ENCODE measurements at places on chromosomes 3 and 15.

GRCh38 chr15:63758341-63758740 is 75.4 kb downstream of the HERC1 start:
- no peak for DNase-seq

DNA sequence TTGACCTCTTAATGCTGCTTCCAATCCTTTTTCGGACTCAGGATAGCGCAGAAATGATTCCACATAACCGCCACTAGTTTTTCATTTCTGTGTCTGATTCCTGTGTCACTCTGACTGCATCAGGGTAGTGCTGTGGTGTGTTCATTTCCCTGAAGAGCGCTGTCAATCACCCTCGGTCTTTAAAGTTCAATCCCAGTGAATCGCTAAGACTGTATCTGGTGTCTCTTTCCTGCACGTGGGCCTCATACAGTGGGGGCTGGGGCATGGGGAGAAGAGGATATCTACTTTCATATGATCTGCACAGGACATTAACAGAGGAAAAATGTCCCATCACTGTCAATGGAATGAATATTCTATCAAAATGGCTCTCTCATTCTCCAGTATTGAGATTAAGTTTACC is 32.9 kb upstream of the BNIP2 start:
- DNase-seq = no peak

DNA sequence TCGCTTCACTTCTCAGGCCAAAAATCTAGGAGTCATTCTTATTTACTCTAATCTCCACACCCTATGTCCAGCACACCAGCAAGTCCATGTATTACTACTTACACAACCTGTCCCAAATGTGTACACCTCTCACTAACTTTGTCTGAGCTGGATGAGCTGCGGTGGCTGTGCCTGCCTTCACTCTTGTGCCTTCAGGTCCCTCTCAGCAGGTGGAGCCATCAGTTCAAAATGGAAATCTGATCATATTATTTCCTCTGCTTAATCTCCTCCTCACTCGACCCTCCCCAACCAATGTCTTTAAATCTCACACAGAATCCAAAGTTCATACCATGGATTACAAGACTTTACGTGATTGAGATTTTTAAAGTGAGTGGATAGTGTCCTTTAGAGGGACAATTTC is 82.8 kb downstream of the SSR3 start:
- DNase-seq = no peak

GRCh38 chr3:155639462-155640055 is 105.3 kb downstream of the PLCH1 start:
- no peak for DNase-seq

DNA sequence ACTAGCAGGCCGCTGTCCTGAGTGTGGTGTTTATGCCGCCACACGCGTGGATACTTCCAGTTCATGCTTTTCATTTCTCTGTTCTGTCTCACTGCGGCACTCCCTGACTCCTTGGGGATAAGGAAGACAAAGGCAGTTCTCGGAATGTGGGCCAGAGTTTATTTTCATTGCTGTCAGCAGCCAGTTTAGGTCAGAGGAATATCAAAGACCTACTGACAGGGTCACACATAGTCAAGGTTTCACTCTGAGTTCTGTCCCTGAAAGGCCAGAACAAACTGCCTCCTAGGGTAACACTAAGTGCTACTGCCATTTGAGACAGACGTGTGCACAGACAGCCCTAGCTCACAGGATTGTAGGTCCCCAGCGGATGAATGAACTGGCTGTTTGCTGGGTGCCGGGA is 27.3 kb upstream of the SPTBN5 start:
- DNase-seq = no peak

DNA sequence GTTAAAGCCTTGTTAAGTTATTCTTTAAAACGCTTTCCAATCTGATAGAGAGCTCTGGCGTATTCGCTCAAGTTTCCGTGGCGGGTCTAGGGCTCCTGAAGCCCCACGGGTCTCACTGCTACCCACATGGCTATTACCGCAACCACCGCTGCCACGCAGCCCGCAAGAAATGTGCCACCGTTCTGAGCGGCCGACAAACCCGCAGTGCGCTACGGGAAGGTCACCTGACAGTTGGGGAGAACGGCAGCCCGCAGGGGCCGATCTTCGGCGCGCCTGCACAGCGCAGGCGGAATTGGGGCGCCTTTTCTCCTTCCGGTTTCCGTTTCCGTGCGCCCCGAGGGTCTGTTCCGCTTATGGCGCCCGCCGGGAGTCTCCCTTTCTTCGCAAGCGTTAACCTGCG is 76.6 kb upstream of the SNRPN start:
- no peak for DNase-seq

DNA sequence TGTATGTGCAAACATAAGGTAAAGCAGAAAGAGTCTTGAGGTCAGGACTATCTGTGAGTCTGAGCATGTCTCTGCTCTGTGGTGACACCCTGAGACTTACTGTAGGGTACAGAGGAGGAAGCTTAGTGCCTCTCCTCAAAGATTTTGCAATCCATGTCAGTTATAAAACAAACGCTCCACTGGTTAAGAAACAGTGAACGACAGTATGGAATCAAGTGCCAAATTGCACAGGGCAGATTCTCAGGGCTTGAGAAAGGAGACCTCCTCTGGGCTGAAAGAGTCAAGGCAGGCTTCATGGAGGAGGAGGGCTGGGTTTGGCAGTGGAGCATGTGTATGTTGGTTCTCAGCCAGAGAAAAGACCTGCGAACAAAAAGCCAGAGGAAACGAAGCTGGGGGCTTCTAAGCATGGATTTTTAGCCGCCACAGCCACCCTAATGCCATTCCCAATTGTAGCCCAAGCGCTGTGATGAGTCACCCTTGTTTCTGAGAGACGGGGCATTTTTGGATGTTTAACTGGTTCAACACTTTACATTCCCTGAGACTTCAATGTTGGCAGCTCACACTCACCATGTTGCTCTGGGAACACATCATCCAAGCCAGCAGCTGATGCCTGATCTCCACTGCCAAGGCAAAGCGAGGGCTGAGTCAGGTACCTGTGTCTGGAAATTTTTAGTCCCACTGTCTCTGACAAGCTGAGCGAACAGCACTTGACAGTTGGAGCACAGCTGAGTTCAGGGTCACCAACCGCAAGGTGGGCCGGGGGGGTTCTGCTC is 3.4 kb upstream of the DGKG start:
- no peak for DNase-seq

GRCh38 chr3:15440891-15441290 is 13.5 kb downstream of the EAF1 start:
- no peak for DNase-seq

GRCh38 chr15:87618203-87618725 is 638.3 kb downstream of the NTRK3 start:
- DNase-seq = no peak

Data from activated CD4-positive, alpha-beta T cell treated with anti-CD3 and anti-CD28 coated beads, Interleukin-2, amount 50 U/mL, for 24 hours (primary cell).